NCI-H187 (cell line): ENCODE measurements at places on chromosomes 7 and 10.

DNA sequence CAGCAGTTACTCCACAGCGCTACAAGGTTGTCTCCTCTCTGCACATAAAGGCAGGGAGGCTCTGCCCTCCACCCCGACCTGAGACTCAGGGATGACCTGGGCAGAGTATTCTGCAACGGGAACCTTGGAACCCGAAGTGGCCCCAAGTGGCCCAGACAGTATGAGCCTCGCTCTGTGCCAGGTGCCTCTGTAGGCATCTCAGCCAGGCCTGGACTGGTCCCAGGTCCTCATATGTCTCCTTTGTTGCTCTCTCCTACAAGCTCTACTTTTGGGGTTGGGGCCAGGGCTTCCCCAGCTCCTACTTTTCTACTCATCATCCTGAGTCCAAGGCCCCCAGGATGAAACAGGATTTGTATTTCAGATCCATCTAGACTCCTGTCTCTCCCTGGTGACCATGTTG is 241.5 kb upstream of the PRSS1 start:
- DNase-seq, result no peak

DNA sequence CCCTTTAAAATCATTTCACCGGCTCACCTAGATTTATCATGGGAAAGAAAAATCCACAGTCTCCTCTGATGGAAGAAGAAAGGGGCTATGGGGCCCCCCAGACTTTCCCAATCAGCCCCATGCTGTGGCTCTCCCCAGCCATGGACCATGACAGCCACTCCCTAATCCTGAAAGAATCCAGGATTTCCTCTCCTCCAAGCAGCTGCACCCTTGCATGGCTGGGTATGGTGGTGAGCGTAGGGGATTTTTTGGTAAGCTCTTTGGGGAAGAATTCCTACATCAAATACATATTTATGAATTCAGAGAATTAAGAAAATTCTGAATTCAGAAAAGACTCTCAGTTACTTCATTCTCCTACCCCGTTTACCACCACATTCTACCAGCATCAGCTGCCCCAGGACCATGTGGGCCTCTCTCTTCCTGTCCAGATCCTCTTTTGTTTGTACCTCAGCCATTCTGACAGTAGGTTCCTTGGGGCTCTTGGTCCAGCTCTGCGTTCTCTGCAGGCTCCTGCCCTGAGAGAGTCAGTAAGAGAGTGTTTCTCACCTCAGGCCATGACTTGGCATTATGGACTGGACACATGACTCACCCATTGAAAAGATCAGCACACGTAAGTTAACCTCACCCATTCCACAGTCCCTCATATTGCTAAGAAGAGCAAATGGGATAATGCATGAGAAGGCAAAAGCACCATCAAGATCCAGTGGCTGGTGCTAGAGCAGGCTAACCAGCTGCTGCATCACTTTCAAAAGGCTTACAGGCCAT is 337.8 kb downstream of the ELMO1 start:
- DNase-seq, result no peak

- no peak for DNase-seq
Observed at GRCh38 chr10:127450644-127451043, 98.5 kb upstream of the NPS start.

- DNase-seq, result no peak
Observed at GRCh38 chr7:158452331-158452730, 135.3 kb downstream of the PTPRN2 start.

GRCh38 chr10:63313066-63313717 is 152.6 kb downstream of the JMJD1C start:
- no peak for DNase-seq

DNA sequence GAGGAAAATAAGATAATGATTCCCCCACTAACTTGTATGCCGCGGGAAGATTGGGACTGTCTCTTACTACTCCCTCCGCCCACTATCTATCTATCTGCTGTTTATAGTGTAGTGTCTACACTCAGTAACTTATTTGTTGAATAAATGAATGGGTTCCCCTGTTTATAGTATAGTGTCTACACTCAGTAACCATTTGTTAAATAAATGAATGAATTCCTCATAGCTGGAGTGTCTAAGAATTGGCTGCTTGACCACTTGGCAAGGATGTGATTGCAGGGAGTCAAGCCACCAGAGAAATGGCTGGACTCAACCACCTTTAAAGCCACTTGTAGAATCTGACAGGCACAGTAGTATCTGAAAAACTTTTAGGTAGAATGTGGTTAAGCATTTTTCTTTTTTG is 147.1 kb downstream of the TRIL start:
- no peak for DNase-seq

DNA sequence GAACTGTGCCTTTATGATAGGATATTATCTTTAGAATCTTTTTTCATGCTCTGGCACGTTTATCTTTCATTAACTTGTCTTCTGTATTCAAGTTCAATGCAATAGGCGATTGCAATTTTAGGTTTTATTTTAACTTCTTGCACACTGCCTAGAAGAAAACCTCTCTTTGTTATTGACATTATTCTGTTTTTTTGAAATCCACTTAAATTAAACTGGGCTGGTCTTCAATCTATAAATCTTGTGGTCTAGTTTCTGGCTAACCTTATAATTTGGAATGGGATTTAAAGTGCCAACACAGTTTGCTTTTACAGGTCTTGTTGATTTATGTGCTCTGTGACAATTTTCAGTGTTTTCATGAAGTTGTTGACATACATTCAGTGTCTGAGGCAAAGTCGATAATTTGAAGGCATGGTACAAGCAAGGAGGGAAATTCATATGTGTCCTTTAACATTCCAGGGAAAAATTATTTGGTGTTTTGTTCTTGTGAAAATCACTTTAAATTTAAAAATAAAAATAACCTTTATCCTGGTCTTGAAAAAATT is 240.9 kb downstream of the KIAA1217 start:
- DNase-seq, result no peak

DNA sequence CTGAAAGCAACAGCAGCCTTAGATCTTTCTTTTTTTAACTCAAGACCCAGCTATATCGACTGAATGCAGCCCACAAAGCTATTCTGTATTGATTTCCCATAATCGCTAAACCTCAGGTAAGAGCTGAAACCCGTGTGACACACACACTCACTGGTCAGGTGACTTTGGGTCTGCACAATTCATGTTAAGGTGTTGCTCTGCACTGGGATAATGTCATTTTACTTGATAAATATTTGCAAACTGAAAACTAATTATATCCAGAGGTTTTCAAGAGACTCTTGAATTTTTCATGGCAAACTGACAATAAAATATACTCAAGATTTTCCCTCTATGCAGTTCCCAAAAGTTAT is 33.1 kb downstream of the SCRN1 start:
- DNase-seq, result no peak

- no peak for DNase-seq
Observed at GRCh38 chr7:1297017-1297960, 64.6 kb downstream of the UNCX start.

DNA sequence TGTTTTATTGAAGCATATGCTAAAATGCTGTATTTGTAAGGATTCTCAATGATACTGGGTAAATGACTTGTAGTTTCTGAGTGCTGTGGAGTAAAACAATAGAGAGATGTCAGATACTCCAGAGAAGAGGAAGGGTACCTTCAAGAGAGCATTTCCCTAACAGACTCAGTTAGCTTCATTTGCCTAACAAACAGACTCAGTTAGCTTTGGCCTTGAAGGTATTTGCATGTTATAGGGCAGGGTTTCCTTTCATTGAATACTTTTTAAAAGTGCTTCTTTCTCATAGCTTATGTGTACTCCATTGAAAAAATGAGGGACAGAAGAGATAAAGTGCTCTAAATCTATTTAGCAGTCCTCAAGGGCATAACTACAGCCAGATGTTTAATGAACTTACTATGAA is 101.8 kb downstream of the CHN2 start:
- no peak for DNase-seq

- no peak for DNase-seq
Observed at GRCh38 chr10:103663802-103664201, 170.3 kb downstream of the NEURL1 start.

DNA sequence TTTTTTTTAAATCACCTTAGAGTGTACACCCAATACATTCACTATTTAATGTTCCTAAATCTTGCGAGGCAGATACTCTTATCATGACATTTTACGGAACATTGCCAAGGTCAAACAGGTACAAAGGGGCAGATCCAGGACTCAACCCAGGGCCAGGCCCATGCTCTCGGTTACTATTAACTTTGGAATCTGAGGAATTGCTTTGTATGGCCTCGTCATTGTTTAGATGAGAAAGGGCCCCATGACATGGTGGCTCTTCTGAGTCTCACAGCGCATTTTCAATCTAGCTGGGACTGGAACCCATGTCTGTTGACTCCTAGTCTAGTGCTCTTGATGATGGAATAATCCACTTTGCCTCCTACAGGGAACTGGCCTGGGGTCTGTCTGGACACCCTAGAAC is 59.1 kb downstream of the GATA3 start:
- DNase-seq, result no peak

GRCh38 chr10:35331894-35332640 is 4.2 kb upstream of the CCNY start:
- DNase-seq, result no peak

- DNase-seq, result no peak
Observed at GRCh38 chr7:33062023-33062781, at the start of gene NT5C3A. Gene NT5C3A (minus strand): TSS chr7:33062776. CDS start chr7:33062705, 71 bp downstream.

DNA sequence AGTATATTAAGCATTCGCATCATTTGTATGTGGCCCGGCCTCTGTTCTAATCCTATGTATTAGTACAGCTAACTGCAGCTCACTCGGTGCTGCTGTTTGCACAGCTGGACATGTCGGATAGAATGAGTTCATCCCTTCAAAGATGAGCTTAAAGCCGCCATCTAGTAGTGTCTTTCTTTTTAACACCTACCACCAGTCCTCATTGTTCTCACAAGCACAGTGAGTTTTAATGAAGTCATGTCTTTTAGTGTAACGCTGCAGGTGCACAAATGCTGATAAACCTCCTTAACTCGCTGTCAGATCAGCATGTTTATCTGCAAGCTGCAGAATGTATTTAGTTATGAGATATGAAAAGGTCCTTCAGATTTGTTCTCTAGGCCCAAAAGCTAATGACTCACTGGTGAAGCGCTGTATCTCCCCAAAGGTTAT is 247.5 kb downstream of the MTERF1 start:
- no peak for DNase-seq

DNA sequence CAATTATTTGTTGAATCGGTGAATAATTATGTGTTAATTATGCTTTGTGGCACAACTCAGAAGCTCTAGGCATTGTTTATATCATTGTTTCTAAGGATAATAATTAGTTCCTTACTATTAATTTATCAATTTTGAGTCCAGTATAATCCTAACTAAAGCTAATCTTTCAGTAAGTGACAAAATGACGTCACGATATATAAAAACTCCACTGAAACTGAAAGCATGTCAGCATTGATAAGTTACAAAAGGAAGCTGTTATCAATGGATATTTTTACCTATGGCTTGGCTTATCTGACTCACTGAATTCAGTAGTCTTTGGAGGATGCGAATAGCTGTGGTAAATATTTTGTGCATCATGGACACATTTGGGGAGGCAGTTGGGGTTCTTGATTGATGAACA is 793.1 kb downstream of the NXPH1 start:
- no peak for DNase-seq

GRCh38 chr7:81924494-81924893 is 154.6 kb upstream of the HGF start:
- DNase-seq, result no peak

GRCh38 chr10:114402233-114402632 is 2.1 kb downstream of the AFAP1L2 start:
- no peak for DNase-seq

DNA sequence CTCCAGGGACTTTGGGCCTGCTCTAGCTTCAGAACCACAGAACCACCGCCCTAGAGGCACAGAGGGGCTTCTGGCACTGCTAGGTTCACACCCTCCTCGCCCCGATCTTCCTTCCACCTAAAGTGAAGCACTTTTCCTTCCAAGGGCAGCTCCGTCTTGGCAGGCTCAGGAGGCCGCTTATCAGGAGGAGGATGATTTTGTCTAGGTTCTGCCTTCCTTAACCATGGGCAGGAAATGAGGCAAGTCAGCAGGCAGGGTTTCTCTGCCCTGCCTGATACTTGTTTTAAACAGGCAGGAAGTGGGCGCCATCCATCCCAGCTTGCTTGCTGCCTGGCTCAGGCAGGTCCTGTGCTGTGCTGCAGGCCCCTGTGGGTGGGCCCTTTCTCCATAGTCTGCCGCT is 8.3 kb upstream of the ATP6V0E2 start:
- no peak for DNase-seq

DNA sequence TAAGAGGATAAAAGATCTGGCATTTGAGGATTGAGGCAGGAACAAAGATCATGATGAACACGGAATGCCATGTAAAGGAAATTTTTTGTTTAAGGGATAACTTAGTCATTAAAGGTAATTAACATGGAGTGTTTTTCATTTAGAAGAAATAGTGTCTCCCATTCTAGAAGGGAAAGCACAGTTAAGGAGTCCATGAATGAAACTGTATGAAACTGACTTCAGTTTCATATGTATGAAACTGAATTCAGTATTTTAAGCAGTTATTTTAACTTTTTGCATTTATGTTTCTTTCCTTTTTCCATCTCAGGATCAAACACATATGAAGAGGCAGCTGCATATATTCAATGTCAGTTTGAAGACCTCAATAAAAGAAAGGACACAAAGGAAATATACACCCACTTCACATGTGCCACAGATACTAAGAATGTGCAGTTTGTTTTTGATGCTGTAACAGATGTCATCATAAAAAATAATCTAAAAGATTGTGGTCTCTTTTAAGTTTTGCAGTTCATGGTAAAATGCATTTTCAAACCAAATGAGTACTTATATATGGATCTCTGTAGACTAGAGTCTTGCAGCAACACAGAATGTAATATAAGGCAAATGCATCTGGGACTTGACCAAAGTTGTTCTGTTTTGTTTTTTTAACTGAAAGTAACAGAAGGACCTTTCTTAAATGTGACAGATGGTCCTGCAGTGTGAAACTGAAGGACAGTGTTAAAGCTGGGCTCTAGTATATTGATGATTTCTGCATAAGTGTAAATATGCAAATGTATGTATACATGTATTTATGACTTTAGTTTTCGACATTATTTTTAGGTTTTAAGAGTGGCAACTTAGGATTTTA is 82.6 kb downstream of the GNAI1 start:
- no peak for DNase-seq

DNA sequence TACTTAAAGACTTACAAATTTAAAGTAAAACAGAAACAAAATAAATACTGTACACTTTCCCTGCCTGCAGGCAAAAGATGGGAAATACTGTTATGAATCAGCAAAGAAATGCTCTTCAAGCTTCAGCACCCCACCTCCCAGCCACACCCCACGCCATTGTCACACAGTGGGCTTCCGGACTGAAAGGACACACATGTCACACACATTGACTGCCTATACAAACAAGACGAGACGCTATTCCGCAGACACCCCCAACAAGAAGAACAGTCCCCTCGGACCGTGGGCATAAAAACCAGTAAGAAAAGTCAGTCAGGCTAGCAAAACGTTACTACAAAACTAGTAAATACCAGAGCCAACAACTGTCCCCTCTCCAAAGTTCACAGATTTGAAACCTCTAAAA is 22.2 kb upstream of the PARP12 start:
- DNase-seq, result no peak

DNA sequence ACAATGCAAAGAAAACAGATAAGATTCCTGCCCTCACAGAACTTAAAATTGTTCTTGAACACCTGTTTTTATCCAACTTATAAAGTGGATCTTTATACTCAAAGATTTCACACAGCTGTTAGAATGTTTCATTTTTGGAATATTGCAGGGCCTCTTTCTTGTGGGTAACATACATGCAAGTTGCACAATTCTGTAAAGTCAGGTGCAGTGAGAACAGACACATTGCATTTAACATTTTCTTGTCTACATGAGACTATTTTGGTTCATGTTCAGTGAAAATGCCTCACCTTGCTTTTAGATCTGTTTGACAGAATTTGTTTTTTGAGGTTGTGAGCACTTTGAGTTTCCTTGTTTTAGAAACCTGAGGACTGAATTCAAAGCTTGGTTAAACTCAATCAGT is 707.8 kb downstream of the SUGCT start:
- no peak for DNase-seq

GRCh38 chr10:70461397-70462348 is 16.9 kb upstream of the PALD1 start:
- no peak for DNase-seq
